ENCODE measurements at places on chromosomes 4 and X.

- no peak for DNase-seq
Observed at GRCh38 chrX:112218388-112218787, 135.8 kb upstream of the TRPC5 start.

- DNase-seq, result no peak
Observed at GRCh38 chr4:23856630-23857029, 33.2 kb downstream of the PPARGC1A start.

GRCh38 chr4:24321131-24321530, 263.2 kb downstream of the DHX15 start:
- no peak for DNase-seq

GRCh38 chr4:21830272-21830671, 118.3 kb downstream of the KCNIP4 start:
- DNase-seq, result no peak

GRCh38 chr4:37815591-37815990, 10.9 kb upstream of the PGM2 start:
- DNase-seq, result no peak

DNA sequence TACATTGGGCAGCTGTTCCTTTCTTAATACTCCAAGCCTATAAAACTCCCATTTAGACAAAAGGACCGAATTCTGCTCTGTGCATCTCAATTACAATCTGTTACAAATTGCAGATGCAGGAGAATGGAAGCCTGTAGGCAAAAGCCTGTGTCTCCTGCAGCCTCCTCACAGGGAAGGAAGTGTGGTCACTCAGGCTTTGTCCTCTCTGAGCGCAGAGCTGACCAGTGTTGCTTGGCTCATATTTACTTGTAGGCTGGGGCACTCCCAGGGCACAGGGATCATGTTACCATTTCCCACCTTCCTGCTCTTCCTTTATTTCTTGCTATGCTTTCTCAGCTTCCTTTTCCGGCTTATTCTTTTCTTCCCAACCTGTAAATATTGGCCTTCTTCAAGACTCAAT, 15.7 kb downstream of the SUPT20HL2 start:
- DNase-seq, result no peak
